Neural crest cell (in vitro differentiated cells): ENCODE measurements at places on chromosomes 2 and 18.

GRCh38 chr2:122681626-122682025, 926.2 kb downstream of the TSN start:
- DNase-seq: no peak

GRCh38 chr2:181174611-181175580, 194.5 kb downstream of the UBE2E3 start:
- no peak for DNase-seq

DNA sequence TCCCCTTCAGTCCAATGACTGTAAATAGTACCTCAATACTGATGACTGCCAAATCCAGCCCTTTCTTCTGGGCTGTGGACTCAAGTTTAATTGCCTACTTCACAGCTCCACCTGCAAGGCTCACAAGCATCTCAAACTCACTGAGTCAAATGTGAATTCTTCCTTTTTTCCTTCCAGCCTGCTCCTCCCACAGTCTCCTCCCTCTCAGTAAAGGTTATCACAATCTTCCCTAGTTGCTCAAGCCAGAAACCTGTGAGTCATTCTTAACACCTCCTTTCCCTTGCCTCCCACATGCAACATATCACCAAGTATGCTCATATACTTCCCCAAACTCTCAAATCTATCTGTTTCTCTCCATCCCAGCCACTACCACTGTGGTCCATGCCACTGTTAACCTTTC, 3.7 kb upstream of the MFSD6 start:
- no peak for DNase-seq

DNA sequence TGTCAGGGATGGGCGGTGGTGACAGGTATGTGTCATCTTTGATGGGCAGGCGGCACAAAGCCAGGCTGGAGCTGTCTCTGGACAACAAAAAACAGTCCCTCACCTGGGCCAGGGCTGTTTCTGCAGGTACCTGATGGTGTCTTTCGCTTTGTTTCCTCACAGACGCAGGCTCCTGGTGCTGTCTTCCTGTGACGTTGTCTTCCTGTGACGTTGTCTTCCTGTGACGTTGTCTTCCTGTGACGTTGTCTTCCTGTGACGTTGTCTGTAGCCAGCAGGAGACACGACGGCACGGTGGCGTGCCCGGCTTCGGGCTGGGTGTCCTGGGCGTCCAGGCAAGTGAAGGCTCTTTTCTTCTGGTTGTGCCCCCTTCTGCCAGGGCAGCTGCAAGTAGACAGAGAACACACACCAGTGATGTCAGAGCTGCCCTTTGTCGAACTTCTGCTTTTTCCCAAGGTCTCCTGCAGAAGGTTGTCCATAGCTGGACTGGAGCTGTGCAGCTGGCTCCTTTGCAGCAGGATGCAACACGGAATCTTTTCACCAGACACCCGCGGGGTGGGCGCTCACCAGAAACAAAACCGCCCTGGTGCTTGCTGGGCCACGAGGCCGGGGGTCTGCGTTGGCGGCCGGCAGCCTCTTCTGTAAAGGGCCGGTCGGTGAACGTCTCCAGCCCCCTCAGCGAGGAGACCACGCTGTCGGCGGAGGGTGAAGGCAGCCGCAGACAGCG, 21.1 kb downstream of the GPR35 start:
- no peak for DNase-seq
